ENCODE measurements at places on chromosomes 5 and 9.
A peak's percentile ranks its signal among the peaks of the same experiment; 100 is the strongest.

DNA sequence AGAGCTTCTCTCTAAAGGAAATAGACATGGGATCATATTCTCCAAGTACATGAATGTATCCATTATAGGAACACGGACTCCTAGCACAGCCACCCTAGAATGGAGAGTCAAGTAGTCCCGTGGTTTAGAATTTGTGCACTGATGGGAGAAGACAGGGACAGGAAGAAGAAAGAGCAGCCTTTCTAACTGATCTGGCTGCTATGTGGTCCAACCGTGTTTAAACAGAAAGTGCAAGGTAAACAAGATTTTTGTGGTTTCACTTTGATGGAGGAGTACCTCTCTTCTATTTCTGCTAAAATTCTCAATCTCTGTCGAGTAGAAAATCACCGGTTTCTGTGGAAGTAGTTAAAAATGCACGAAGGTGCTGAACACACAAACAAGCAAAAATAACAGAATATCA, 171.3 kb downstream of the ST8SIA4 start:
- DNase-seq: no peak

DNA sequence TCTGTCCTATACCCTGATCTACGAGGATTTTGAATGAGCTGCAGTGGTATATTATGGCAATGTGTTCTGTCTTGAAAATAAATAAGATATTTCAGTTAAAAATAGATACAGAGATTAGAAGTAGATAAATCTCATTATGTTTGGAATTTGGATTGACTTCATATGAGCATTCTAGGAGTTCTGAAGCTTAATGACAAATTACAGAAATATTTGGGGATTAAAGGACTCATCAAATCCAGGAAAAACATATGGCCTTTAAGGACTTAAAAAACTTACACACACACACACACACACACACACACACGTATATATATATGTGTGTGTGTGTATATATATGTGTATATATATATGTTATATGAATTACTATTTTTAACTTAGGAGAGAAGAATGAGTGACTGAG, 446.9 kb upstream of the CD180 start:
- no peak for DNase-seq

DNA sequence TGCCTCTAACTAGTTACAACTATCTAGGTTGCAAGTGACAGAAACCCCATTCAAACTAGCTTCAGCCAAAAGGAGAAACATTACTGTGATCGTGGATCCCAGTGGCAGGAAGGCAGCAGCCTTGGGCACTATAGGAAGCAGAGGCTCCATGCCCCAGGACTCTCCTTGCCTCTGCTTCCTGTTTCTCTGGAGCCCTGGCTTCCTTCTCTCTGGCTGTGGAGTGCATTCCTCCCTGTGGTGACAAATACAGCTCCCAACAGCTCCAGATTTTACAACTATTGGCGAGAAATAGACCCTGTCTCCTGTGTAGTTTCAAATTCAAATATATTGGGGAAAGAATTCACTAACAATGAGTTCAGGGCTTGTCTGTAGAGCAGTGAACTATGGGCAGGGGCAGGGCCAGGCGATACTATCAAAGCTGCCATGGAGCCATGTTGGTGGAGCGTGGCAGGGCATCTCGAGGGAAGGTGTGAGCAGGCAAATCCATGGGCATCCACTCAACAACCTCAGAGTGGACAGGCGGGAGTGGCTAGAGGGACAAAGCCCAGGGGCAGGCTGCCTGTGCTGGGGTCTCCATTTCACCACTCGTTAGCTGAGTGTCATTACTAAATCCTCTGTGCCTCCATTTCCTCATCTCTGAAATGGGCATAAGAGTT, 189.5 kb downstream of the ERCC6L2 start:
- no peak for DNase-seq

DNA sequence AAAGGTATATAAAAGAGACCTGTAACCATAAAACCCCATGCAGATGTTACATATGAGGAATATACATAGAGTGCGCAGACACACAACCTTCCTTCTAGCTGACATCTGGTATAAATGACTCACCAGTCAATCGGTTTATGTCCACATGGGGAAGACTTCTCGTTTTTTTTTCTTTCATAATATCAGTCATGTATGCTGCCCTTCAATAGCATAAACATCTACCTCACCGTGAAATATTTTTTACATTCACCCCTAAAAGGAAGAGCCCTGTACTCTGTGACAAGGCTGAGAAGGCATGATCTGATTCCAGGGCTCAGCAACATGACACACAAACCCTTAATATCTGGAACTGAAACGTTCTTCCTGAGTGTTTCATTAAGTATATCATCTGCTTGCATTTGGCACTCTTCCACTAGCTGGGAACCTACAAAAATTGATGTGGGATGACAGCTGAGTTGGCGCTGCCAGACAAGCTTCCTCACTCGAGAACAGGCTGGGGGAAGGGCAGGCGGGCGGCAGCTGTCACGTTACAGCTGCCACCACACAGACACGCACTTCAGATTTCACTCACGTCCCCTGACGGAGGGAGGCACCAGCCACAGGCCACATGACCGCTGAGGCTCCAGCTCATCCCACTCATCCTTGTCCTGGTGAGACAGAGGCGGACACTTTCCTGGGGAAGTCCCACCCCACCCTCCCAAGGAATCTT, 74.2 kb downstream of the SHB start:
- peak; percentile 72 for DNase-seq

DNA sequence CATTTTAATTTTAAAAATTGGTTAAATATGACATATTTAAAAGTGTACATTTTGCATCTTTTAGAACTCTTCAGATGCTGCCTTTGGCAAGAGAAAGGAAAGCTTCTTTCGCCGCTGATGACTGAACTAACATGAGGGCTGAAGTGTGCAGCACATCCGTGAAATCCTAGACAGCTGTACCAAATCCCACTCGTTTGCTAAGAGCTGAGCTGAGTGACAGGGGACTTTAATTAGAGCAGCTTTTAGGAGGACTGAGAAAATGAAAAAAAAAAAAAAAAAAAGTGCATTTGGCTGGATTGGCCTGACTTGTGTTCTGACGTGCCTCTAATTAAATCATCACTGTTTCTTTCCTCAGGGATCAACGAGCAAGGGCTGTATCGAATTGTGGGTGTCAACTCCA, 271.3 kb downstream of the ARHGAP26 start:
- no peak for DNase-seq

DNA sequence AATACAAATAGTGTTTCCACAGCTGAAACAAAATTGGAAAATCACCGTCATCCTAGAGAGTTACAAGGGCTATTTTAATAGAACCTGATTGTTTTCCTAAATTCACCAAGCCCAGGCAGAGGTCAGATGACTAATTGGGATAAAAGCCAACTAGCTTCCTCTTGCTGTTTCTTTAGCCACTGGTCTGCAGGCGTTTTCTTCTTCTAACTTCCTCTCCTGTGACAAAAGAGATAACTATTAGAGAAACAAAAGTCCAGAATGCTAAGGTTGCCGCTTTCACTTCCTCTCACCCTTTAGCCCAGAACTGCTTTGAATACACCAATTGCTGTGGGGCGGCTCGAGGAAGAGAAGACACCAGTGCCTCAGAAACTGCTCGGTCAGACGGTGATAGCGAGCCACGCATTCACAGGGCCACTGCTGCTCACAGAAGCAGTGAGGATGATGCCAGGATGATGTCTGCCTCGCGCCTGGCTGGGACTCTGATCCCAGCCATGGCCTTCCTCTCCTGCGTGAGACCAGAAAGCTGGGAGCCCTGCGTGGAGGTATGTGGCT, at the start of gene TLR4:
Gene TLR4 (plus strand): TSS at position 380 of the 552 bp plus-strand sequence. CDS start 70 bp downstream, at position 450.
- no peak for DNase-seq

DNA sequence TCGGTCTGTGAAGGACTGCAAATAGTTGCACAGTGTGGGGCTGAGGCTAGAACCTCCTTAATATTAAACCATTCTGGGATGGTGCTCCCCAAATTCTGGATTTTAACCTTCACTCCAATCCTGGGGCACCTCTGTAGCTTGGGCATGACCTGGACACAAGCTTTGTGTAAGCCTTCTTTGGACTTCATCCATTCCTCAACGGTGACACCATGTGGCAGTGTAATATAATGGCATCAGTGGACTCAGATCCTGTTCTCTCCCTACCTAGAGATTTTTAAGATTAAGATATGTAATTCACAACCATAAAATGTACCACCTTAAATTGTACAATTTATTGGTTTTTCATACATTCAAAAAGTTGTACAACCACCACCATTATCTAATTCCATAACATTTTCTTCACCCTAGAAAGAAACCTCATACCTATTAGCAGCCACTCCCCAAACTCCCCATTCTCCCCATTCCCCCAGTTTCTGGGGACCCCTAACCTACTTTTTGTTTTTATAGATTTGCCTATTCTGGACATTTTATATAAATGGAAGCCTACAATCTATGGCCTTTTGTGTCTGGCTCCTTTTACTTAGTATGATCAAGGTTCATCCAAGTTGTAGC, 4.8 kb upstream of the PLGRKT start:
- peak; percentile 33 for DNase-seq

DNA sequence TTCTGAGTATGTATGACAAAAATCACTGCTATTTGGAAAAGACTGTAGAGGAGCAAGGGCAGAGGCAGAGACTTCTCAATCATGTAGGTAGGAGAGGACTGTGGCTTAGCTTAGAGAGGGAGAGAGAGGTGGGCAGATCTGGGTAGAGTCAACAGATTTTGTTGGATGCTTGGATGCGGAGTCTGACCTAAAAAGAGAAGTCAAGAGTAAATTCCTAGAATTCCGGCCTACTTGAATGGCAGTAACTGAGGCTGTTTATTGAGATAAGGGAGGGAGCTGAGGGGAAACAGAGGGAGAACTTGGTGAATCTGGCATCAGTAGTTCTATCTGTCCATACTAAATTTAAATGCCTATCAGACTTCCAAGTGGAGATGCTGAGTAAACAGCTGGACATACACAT, 2.4 kb downstream of the TICAM2 start:
- no peak for DNase-seq

GRCh38 chr5:149780043-149780737, 50.1 kb downstream of the PPARGC1B start:
- no peak for DNase-seq

- DNase-seq: no peak
These were observed 352.3 kb downstream of the SLCO4C1 start for GRCh38 chr5:101943784-101944183.

- no peak for DNase-seq
These were observed 87.6 kb upstream of the ANKRD55 start for GRCh38 chr5:56320686-56321085.

DNA sequence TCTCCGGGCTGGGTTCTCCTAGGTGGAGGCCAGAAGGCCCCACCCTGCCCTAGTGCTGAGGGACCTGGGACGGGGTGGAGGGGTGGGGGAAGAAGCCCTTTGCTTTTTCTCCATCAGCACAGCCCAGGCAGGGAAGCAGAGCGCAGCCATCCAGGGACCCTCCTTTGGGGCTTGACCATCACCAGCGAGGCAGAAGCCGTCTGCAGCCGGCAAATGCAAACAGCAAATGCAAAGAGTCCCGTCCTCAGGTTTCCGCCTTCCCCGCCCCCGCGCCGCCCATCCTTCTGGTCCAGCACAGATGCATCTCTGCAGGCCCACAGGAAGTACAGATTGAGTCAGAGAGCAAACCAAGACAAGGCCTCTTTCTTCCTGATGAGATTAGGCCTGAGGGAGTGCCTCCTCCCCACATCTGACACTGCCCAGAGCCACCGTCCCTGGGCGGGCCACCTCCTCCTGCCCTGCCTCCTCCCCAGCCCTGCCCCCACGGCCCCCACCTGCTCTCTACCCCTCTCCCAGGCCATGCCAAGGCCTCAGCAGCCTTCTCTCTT, 23.4 kb downstream of the CORO2A start:
- peak; percentile 63 for DNase-seq

DNA sequence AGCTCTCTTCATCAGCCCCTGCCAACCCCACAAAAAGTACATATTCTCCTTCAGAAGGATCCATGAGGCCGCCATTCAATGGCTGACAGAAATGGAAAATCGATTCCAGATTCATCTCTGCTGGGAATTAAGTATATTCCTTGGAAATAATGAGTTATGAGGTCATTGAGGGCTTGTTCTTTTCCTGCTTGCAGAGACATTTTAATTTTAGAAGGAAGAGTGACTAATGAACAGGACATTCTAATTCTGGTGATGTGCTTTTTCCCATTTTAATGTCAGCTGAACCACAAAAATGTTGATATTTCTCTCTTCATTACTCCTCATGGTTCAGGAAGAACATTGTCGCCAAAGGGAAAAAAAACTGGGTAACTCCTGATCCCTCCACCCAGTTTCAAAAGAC, 314.0 kb downstream of the PIK3R1 start:
- DNase-seq: no peak

DNA sequence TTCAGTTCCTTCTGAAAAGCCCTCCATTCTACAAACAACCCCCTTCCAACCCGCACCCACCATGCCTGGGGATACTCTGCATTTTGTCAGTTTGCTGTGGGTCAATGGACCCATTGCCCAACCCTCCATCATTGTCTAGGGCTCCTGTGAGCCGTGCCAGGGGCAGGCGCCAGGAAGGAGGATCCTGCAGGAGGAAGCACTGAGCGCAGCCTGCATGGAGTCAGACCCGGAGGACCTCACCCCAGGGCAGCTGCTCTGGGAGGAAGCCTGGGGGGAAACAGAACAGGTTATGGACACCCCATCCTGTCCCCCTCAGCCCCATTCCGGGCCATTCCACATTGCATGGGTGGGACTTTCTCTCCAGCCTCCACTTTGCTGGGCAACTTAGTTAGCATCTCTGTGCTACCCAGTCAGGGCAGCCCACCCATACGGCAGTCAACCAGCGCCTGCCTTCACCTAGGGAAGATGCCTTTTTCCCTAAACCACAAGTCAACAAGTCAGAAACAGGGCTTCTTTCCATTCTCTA, 48.6 kb upstream of the VDAC1 start:
- no peak for DNase-seq

DNA sequence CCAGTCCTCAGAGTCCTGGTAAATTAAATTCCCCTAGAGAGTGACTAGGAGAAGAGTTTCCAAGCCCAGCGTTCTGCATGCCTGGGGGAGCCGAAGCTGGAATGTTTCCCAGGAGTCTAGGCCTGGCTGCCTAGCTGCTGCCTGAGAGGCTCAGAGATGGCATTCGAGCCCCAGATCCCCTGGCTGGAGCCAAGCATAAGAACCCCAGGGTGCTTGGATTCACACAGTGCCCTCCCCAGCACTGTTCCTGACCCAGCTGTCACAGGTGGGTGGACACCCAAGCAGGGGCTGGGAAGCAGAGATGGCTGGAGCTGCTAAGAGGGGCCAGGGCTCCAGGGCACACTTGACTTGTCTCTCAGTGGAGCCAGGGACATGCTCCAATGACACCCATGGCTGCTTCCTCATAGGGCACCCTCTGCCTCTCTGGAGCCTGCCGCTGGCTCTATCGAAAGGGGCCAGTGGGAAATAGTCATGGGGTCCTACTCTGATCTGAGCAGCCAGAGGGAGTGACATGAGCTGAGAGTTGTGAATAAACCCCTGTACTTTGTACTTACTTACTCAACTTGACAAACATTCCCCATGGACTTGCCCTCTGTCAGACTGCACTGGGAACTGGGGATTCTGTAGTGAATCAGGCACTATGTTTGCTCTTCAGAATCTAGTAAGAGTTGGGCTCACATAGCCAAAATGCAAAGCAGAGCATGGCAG, 62.6 kb upstream of the XPA start:
- DNase-seq: no peak

DNA sequence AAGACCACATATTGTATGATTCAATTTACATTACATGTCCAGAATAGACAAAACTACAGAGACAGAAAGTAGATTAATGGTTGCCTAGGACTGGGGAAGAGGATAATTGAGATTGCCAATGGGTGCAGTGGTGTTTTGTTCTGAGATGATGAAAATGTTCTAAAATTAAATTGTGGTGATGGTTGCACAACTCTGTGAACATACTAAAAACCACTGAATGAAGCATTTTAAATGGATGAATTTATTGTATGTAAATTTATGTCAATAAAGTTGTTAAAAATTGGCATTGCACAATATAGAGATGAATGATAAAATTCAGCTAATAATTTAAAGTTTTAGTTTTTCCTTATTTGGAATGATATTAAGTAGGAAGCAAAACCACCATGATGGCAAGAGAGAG, 109.5 kb upstream of the NR4A3 start:
- no peak for DNase-seq

Data from activated CD4-positive, alpha-beta T cell treated with anti-CD3 and anti-CD28 coated beads, Interleukin-2, amount 50 U/mL, for 48 hours (primary cell).